Stimulated activated CD8-positive, alpha-beta memory T cell treated with anti-CD3 and anti-CD28 coated beads, Interleukin-2, amount 100 ng/mL, for 1 hour (primary cell): ENCODE measurements at places on chromosomes 12 and 14.

DNA sequence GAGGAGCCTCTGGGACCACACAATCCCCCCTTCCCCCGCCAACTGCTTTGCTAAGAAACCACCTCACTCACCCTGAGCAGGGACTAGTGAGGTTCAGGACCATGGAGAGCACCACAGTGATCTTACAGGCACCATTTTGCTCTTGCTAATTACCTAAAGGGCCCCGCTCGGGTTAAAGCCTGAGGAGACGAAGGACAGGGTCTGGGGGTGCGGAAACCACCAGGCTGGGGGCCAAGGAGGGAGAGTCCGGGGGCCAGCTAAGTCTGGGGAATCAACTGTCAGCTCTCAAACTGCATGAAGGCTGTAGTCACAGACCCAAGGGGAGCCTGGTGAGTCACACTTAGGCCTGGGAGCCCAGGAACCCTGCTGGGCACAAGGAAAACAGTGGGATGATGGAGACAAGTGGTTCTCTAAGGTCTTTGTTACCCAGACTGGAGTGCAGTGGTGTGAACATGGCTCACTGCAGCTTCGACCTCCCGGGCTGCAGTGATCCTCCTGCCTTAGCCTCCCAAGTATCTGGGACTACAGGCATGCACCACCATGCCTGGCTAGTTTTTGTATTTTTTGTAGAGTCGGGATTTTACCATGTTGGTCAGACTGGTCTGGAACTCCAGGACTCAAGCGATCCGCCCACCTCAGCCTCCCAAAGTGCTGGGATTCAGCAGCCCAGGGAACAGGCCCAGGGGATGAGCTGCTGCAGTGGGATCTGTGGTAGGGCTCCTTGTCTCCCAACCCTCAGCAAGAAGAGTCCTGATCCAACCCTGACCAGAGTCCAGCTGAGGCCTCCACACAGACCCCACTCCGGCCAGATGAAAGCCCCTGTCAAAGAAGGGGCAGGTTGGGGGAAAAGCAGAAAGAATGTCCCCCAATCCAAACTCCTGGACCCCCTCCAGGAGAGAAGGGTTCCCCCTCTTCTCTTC lies 98.8 kb downstream of the CALM1 start:
- DNase-seq = no peak

DNA sequence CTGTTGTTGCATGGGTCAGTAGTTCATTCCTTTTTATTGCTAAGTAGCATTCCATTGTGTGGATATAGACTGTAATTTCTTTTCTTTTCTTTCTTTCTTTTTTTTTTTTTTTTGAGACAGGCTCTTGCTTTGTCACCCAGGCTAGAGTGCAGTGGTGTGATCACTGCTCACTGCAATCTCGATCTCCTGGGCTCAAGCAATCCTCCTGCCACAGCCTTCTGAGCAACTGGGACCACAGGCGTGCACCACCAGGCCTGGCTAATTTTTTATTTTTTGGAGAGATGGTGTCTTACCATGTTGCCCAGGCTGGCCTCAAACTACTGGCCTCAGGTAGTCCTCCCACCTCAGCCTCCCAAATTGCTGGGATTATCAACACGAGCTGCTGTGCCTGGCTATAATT lies 5.2 kb downstream of the ATP6V0A2 start:
- DNase-seq = no peak

DNA sequence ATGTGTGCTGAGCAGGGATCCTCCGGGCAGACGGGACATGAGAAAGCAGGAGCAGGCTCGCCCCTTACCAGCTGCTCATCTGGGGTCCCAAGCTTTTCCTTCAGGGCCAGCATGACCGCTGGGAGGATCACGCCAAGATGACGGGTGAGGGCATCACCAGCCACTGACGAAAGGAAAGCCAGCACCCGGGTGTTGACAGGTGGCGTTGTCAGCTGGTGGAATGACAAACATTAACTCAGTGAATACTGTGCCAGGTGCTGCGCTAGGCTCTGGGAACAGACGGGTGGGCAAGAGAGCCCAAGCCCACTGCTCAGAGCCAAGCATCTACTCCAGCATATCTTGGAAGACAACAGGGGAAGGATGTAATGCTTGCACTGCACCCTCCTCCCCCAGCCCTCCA lies 21.3 kb upstream of the RAB35 start:
- DNase-seq = no peak

- DNase-seq = no peak
These were observed 41.6 kb upstream of the CAPRIN2 start for GRCh38 chr12:30796313-30796780.

GRCh38 chr12:96822641-96823040 lies 84.4 kb upstream of the NEDD1 start:
- no peak for DNase-seq

GRCh38 chr14:102239231-102239630 lies 65.7 kb downstream of the MOK start:
- DNase-seq = no peak

- DNase-seq = no peak
These were observed 164.7 kb upstream of the CCND2 start for GRCh38 chr12:4108803-4109345.

DNA sequence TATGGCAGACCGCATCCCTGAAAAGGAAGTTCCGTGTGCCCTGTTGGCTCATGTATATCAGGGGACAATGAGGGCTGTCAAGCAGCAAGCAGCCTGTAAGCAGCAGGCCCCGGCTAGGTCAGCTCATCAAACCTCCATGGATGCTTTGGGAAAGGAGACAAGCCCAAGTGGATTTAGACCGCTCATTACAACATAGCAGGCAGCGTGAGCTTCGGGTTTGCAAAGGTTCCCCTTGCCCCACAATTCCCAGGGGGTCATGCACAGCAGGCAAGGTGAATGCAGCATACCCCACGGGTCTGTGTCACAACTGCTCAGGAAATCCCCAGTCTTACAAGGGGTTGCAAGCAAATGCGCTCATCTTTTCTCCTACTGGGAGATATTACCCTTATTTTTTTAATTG lies 54.6 kb downstream of the KCNK13 start:
- no peak for DNase-seq

GRCh38 chr14:85295318-85295717 lies 234.6 kb upstream of the FLRT2 start:
- DNase-seq = no peak

DNA sequence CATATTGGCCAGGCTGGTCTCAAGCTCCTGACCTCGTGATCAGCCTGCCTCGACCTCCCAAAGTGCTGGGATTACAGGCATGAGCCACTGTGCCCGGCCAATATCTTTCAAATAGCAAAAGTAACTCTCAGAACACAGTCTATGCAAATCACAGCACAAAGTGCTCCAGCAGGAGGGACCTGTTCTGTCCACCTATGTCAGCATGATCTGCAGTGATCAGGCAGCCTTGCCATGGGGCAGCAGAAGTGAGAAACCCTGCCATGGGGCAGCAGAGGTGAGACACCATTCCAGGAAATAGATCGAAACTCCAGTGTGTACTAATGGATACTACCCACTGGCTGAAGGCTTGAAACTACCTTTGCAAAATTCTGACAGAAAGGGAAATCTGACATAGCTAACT lies 78.5 kb upstream of the EIF5 start:
- DNase-seq = no peak

GRCh38 chr12:51729331-51729730 lies 119.2 kb downstream of the FIGNL2 start:
- no peak for DNase-seq

GRCh38 chr12:132907216-132907615 lies 19.8 kb upstream of the CHFR start:
- DNase-seq = no peak

- no peak for DNase-seq
These were observed 2.0 kb upstream of the MAP1LC3B2 start for GRCh38 chr12:116556964-116557698.

DNA sequence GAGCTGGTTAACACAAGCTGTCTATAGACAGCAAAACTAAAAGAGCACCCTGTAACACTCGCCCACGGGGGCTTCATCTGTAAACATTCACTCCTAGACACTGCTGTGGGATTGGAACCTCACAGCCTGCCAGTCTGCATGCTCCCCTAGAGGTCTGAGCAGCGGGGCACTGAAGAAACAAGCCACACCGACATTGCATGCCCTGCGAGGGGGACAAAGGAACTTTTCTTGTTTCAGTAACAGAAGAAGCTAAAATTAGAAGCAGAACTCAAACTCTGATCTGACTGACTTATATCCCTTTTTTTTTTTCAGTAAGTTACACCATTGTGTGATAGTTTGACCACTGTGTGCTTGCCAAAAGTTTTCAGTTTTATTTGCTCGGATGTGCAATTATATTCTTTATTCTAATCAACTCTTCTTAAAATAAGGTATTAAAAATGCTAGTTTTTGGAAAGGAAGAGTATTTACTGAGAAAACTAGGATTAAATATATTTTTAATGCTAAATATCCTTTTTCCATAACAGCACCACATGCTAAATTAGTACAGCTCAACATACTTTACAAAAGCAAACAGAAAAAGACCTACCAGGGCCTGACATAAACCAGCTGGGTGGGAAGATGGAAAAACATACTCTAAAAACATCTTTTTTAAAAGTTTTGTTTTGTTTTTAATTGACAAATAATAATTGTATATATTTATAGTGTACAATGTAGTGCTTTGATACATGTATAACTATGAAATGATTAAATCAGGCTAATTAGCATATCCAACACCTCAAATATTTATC lies 100.2 kb downstream of the EPS8 start:
- no peak for DNase-seq
